ENCODE measurements at places on chromosomes 3 and 15. TPM values are rescaled to one million over a fixed set of nuclear protein-coding genes. Genes with fewer than 3 reads are reported as not detected.

DNA sequence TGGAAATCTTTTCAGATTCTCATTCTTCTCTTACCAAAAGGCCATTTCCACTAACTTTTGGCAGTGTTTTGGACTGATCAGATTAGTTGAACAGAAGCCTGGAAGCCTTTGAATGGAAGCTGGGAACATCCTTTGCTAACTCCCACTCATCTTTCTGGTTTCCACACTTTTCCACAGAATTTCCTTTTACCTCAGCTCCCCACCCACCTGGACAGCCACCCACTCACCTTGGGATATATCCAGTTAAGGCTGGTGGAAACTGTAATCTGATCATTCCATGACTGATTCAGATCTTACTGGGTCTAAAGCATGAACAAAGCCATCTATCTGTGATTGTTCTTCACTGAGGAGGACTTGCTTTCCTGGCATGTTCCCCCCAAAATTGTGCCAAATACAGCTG is 119.5 kb downstream of the CCNL1 start:
- DNase-seq = no peak
- no peaks in the 10 kb centered on the region for H3K4me1 ChIP-seq
- no peaks in the 10 kb centered on the region for H3K27me3 ChIP-seq
- H3K36me3 ChIP-seq = no peaks in the 10 kb centered on the region
- no peak overlapping the region for H3K27ac ChIP-seq

DNA sequence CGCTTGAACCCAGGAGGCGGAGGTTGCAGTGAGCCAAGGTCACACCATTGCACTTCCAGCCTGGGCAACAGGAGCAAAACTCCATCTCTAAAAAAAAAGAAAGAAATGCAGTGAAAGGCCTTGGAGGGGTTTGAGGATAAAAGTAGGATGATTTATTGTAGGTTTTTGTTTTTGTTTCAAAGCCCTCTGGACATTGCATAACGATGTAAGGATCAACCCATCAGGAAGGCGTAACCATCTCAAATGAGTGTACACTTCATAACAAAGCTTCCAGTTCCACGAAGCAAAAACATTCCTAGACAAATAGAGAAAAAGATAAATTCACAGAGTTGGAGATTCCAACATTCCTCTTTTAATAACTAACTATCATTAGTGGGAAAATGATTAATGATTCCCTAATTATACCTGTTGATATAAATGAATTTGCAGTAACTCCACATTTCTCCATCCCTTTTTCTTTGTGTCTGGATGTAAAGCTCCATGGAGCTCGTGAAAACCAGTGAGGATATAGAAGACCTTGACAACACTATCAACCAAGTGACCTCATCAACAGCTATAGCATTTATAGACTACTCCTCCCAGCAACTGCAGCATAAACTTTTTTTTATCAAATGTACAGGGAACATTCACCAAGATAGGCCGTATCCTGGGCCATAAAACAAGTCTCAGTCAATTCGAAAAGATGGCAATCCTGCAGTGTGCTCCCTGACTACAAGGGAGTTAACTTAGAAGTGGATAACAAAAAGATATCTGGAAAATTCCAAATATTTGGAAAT is 48.7 kb upstream of the PPP4R2 start:
- H3K4me3 ChIP-seq = no peak overlapping the region
- no peak for DNase-seq
- H3K36me3 ChIP-seq = no peaks in the 10 kb centered on the region
- H3K27me3 ChIP-seq = no peaks in the 10 kb centered on the region

The SH2D7 gene
- polyA plus RNA-seq = not detected

DNA sequence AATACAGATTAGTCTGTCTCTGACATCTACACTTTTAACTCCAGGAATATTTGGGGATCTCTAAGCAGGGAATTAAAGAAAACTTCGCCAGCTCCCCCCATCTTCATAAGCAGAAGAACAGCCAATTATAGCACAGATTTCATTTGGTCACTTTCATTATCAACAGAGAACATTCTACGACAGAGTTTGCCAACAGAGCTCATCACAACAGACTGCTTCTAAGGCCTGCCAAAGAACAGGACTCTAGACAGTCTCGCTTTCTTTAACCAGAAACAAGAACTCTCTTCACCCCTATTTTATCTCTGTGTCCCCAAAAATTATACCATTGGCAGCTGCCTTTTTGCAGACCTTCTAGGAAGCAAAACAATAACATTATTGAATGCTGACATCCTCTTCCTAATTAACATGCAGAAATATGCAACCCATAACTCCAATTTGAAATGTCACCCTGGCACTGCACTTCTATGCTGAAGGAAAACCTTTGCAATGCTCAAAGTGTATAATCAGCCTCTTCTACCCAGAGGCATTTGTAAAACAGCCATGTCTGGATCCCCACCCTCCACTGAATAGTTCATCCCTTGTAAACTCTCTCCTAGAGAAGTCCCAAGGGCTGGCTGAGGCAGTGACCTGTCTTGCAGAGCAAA is 552.8 kb downstream of the MAGI1 start:
- no peak for DNase-seq
- H3K36me3 ChIP-seq = no peaks in the 10 kb centered on the region
- H3K4me3 ChIP-seq = no peak overlapping the region
- H3K4me1 ChIP-seq = no peaks in the 10 kb centered on the region
- H3K27me3 ChIP-seq = no peaks in the 10 kb centered on the region

DNA sequence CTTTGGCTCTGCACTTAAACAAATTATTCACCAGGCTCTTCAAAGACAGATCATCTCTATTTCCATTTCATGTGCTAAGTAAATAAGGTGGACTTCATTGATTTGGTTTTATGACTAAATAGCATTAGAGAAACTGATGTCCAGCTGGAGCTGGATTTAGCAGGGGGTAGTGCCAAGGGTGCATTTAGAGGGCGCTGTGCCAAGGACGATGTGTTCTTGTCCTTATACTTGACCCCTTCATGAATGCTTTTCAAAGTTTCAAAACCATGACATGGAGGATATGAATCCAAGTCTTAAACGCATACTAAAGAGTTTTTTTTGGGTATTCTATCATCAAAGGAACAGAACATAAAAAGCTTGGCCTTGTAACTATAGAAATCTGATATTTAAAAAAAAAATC is 233.2 kb downstream of the RYR3 start:
- no peaks in the 10 kb centered on the region for H3K36me3 ChIP-seq
- H3K4me3 ChIP-seq = no peak overlapping the region
- H3K4me1 ChIP-seq = no peaks in the 10 kb centered on the region
- H3K27ac ChIP-seq = no peak overlapping the region
- no peak for DNase-seq

DNA sequence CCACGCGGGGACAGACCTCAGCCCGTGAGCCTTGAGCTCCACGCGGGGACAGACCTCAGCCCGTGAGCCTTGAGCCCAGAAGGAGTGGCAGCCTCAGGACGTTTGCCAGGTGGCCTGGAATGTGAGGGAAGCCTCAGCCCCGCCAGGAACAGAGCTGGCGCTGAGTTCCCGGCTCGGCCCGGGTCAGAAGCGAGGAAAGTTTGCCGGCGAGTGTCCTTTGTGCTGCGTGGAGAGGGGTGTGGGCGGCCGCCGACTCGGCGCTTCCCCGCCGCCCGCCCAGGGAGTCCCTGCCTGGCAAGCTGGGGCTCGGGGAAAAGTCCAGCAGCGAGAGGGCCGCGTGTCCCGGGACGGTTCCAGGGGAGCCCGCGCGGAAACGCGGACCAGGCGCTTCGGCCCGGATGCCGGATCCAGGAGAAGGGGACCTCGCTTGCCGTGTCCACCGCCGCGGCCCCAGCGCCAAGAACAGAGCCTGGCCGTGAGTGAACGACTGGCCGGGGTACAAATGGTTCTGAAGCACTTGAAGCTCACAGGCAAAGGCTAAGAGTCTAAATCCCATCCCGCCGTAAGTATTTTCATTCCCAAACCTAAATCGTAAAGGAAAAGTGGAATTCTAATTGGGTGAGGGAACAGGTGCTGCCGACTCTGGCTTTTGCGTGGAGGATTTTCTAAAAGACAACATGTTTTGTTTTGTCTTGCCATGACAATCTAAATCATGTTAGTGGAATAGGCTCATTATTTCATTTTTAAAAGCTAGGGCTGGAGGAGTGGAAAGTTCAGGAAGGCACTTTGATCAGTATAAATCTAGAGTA is 1.7 kb downstream of the LRRN1 start:
- no peak overlapping the region for H3K27ac ChIP-seq
- H3K27me3 ChIP-seq = no peaks in the 10 kb centered on the region
- peaks cover 2% of the 10 kb centered on the region for H3K4me1 ChIP-seq
- peak; percentile 61 for DNase-seq

- H3K27ac ChIP-seq = no peak overlapping the region
- no peaks in the 10 kb centered on the region for H3K27me3 ChIP-seq
- no peaks in the 10 kb centered on the region for H3K36me3 ChIP-seq
- DNase-seq = no peak
- H3K4me3 ChIP-seq = no peak overlapping the region
These were observed 87.7 kb downstream of the ATP10A start for GRCh38 chr15:25775317-25775912.

Measured in SK-N-SH (cell line).